CD8-positive, alpha-beta memory T cell (primary cell): ENCODE measurements at places on chromosomes 11 and 22. TPM values are rescaled to one million over a fixed set of nuclear protein-coding genes. Genes with fewer than 3 reads are reported as not detected.

- no peaks in the 10 kb centered on the region for H3K4me1 ChIP-seq
- no peaks in the 10 kb centered on the region for H3K27me3 ChIP-seq
- no peak within 1 kb of the TSS for H3K4me3 ChIP-seq
Observed at GRCh38 chr11:114295676-114296604, at the start of gene NNMT. NNMT (plus strand) TSS chr11:114296399; CDS start chr11:114296557, 158 bp downstream.

DNA sequence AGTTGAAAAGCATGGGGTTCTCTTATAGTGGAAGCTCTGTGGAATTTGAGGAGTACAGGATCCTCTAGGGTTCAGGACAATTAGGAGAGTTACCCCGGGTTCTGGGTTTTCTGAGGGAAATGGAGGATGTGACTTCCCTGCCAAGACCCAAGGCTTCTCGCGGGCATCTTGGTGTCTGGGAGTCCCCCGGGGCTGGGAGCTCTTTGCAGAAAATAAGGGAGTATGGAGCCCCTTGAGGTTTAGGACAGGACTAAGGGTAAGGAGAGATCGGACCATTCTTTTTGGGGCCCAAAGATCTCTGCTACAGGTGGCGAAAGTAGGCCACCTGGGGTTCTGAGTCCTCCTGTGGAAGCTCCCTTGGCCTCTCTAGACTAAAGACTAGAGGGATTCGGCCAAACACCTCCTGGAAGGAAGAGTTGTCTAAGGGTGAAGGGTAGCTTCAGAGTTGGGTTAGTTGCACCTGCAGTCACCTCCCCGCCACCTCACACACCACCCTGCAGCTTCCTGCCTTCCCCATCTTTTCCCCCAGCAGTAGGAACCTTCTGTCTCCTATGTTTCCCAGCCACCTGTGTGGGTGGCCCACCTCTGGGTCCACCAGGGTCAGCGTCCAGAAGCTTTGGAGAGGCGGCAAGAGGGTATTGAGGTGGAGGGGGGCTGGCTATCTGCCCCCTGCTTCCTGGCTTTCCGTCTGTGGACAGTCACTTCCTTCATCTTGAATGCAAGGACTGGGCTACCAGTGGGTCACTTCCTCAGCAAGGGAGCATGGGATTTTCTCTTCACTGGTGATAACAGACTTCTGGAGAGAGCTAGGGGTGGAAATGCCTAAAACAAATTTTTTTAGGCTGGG, 908 bp downstream of the LIMK2 start:
- H3K36me3 ChIP-seq, result no peaks in the 10 kb centered on the region
- peaks cover 41% of the 10 kb centered on the region for H3K4me1 ChIP-seq
- no peaks in the 10 kb centered on the region for H3K27me3 ChIP-seq
- peak overlapping the region; percentile 93 for H3K4me3 ChIP-seq
- DNase-seq, result no peak
- peak overlapping the region; percentile 69 for H3K27ac ChIP-seq

DNA sequence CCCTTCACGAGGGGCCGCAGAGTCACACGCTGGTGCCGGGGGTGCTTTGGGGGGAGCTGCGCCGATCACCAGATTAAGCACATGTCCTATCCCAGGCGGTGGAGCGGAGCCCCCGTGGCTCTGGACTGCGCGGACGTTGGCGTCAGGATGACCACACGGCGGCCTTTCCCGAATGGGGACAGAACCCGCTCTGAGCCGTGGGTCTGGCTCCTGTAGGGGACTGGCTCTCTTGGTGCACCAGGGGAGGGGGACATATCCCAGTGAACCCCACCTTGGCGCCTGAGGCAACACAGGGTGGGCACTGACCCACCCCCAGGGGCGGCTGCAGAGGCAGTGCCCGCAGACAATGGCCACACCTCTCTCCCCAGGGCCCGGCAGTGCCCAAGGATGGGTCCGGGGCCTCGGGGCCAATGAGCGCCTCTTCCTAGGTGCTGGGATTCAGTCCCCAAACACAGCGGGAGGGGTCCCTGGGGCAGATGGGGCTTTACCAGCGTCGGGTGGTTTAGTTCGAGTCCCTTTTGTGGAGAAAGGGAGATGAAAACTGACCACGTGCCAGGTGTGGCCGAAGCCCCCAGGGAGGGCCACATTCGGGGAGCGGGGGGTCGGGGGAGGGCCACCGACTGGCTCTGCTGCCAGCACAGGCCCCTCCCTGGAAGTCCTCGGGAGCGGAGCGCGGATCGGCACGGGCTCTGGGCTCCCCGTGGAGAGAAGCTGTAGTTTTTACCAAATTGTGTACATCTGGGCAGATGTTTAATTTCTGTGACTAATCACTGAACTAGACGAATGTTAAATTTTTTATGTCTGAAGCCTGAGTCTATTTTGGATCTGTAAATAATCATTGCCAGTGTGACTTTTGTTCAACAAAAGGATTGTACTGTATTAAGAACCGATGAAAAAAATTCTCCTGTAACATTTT, 58.9 kb downstream of the GRAMD4 start:
- no peaks in the 10 kb centered on the region for H3K27me3 ChIP-seq
- no peak overlapping the region for H3K27ac ChIP-seq
- no peak overlapping the region for H3K4me3 ChIP-seq
- no peaks in the 10 kb centered on the region for H3K36me3 ChIP-seq

Gene UPK3A
- not detected for total RNA-seq

DNA sequence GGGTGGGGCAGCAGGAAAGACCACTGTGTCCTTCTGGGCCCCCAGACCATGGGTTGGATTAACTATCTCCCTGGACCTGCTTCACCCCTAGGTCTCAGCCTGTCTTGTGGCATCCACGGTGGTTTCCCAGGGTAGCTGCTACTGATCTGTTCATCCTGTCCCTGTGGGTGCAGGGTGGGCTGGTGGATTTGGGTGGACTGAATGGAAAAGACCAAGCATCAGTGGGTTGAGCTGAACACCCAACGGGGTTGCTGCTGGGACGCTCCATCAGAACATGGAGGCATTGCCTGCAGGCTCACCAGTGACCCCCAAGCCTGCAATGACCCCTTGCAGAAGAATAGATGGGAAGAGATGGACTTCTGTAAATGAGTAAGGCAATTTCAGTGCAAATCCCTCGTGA, 812.1 kb downstream of the TBC1D22A start:
- H3K4me3 ChIP-seq, result no peak overlapping the region
- no peaks in the 10 kb centered on the region for H3K4me1 ChIP-seq
- H3K36me3 ChIP-seq, result no peaks in the 10 kb centered on the region
- no peak overlapping the region for H3K27ac ChIP-seq
- H3K27me3 ChIP-seq, result no peaks in the 10 kb centered on the region
- no peak for DNase-seq

GRCh38 chr22:39845529-39845928, 48.0 kb downstream of the ENTHD1 start:
- H3K4me3 ChIP-seq, result no peak overlapping the region
- DNase-seq, result no peak
- no peak overlapping the region for H3K27ac ChIP-seq
- H3K27me3 ChIP-seq, result no peaks in the 10 kb centered on the region
- H3K36me3 ChIP-seq, result no peaks in the 10 kb centered on the region

Gene DGCR2
- total RNA-seq, result 26.9 TPM

- H3K4me1 ChIP-seq, result no peaks in the 10 kb centered on the region
- H3K36me3 ChIP-seq, result no peaks in the 10 kb centered on the region
- no peak for DNase-seq
- no peak overlapping the region for H3K4me3 ChIP-seq
Observed at GRCh38 chr22:49188091-49188490, 639.6 kb downstream of the BRD1 start.

Gene LGALS1
- total RNA-seq, result 223 TPM

Gene RASL10A
- total RNA-seq, result not detected

- H3K27me3 ChIP-seq, result no peaks in the 10 kb centered on the region
- no peaks in the 10 kb centered on the region for H3K36me3 ChIP-seq
- no peak overlapping the region for H3K27ac ChIP-seq
- DNase-seq, result no peak
- no peak overlapping the region for H3K4me3 ChIP-seq
Observed at GRCh38 chr11:45554230-45554967, 111.0 kb downstream of the CHST1 start.

GRCh38 chr22:37546437-37547250, 13.6 kb upstream of the CDC42EP1 start:
- no peak for DNase-seq
- no peaks in the 10 kb centered on the region for H3K27me3 ChIP-seq
- no peak overlapping the region for H3K27ac ChIP-seq
- peaks cover 10% of the 10 kb centered on the region for H3K4me1 ChIP-seq
- no peaks in the 10 kb centered on the region for H3K36me3 ChIP-seq

GRCh38 chr11:111344032-111344431, 35.0 kb downstream of the POU2AF1 start:
- no peak overlapping the region for H3K27ac ChIP-seq
- DNase-seq, result no peak
- H3K4me3 ChIP-seq, result no peak overlapping the region
- no peaks in the 10 kb centered on the region for H3K36me3 ChIP-seq
- H3K27me3 ChIP-seq, result no peaks in the 10 kb centered on the region

Gene MRPL16
- total RNA-seq, result 83.5 TPM

Gene VPREB1
- total RNA-seq, result not detected

DNA sequence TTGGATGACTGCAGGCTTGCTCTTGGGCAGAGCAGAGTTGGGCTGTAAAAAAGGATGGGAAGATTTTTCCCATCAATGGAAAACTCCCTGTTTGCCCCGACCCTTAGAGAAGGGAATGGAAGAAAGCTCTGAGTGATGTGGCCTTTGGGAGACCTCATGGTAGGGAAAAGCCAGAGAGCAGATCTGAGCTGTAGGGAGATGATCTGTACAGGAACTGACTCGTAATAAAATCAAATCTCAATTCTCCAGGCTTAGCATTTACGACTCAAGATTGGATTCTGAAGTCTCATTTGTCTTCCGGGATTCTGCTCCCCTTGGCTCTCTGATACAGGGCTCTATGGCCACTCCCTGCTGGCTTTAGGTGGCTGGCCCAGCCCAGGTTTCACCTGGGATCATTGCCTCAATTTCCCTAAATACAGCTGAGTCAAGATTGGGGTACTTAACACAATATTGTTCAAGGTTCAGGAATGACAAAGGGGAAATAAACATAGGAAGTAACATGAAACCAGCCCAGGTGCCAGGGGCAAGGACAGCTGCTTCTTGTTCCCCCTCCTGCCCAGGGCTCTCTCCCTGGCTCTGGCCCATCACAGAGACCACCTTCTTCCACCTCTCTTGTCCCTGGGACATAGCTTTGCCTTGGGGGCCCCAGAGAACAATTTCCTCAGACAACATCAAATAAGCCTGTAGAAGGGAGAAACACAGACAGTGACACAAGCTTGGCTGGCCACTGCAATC, 38.4 kb upstream of the THY1 start:
- H3K36me3 ChIP-seq, result no peaks in the 10 kb centered on the region
- H3K4me1 ChIP-seq, result no peaks in the 10 kb centered on the region
- no peak for DNase-seq
- no peak overlapping the region for H3K4me3 ChIP-seq
- H3K27ac ChIP-seq, result no peak overlapping the region
- H3K27me3 ChIP-seq, result no peaks in the 10 kb centered on the region
